ENCODE measurements at places on chromosomes 2 and 18.
A peak's percentile ranks its signal among the peaks of the same experiment; 100 is the strongest.

GRCh38 chr2:19888831-19889230, 13.0 kb downstream of the TTC32 start:
- DNase-seq = no peak

- no peak for DNase-seq
These were observed 38.2 kb upstream of the MGAT4A start for GRCh38 chr2:98769114-98769476.

GRCh38 chr18:6055711-6056110, 160.4 kb upstream of the TMEM200C start:
- no peak for DNase-seq

GRCh38 chr18:3071676-3072075, 58.7 kb upstream of the LPIN2 start:
- DNase-seq = no peak

DNA sequence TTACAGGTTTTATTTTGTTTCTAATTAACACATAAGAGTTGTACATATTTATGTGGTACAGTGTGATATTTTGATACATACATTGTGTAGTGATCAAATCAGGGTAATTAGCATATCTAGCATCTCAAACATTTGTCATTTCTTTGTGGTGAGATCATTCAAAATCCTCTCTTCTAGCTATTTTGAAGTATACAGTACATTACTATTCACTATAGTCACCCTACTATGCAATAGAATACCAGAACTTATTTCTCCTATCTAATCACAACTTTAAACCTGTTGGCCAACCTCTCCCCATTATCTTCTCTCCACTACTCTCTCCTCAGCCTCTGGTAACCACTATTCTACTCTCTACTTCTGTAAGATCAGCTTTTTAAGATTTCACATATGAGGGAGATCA, 325.8 kb downstream of the CYP26B1 start:
- DNase-seq = no peak

GRCh38 chr2:10170256-10170655, 47.7 kb downstream of the RRM2 start:
- DNase-seq = no peak

DNA sequence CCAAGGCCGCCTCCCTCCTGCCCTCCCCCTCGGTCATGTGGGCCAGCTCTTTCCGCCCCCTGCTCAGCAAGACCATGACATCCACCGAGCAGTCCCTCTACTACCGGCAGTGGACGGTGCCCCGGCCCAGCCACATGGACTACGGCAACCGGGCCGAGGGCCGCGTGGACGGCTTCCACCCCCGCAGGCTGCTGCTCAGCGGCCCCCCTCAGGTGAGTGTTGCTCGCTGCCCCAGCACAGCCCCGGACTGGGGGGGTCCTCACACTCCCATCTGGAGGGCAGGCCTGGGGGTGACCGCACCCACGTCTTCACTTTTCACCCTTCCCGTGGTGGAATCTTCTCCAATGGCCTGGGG, 51.3 kb downstream of the NTSR2 start:
- DNase-seq = no peak

- peak; percentile 27 for DNase-seq
These were observed 796 bp downstream of the MYO1B start for GRCh38 chr2:191245869-191246531.

DNA sequence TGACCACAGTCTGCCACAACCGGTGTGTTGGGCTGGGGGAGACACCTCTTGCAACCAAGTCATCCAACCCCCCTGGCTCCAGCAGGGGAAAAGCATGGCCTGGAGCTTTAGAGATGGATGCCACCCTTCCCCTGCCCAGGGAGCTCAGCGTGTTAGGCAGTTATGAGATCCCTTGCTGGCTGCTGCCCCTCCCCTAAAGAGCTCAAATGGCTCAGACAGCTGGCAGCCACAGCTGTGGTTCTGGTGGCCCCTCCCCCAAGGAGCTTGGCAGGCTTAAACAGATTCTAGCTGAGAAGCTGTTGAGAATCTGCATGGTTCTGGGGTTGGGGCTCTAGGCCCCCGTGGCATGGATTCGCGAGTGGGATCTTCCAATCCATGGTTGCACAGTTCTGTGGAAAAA, 64.7 kb downstream of the TEX51 start:
- no peak for DNase-seq

DNA sequence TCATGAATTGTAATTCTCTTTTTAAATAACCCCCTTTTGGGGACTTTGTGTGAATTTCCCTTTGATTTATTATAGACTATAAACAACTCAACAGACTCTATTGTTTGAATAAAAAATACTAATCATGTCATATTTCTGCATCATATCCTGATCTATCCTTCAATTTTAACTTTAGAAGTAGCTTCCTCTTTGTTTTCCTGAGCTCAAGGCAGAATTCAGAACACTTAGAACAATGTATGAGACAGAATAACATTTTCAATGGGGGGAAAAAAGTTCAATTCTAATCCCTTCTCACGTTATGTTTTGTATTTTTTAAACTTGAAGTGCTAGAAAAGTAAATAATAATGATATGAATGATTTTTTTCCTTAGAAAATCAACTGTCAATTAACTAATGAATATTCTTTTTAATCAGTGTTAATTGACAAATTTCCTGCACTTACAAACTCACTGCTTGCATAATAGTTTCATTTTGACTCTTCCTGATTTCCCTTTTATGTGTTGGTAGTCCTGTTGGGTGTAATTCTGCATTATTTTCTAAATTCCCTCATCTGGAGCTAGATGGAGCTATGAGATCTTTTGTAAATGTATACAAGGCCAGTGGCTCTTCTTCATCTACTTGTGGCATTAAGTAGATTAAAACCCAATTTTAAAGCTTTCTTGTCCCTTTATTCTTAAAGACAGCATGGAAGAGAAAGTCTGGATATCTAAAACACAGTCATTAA, 326.1 kb downstream of the PARD3B start:
- no peak for DNase-seq

- no peak for DNase-seq
These were observed 77.6 kb upstream of the FOXI3 start for GRCh38 chr2:88530081-88530480.

- no peak for DNase-seq
These were observed 8.0 kb downstream of the PKDCC start for GRCh38 chr2:42055573-42056514.

DNA sequence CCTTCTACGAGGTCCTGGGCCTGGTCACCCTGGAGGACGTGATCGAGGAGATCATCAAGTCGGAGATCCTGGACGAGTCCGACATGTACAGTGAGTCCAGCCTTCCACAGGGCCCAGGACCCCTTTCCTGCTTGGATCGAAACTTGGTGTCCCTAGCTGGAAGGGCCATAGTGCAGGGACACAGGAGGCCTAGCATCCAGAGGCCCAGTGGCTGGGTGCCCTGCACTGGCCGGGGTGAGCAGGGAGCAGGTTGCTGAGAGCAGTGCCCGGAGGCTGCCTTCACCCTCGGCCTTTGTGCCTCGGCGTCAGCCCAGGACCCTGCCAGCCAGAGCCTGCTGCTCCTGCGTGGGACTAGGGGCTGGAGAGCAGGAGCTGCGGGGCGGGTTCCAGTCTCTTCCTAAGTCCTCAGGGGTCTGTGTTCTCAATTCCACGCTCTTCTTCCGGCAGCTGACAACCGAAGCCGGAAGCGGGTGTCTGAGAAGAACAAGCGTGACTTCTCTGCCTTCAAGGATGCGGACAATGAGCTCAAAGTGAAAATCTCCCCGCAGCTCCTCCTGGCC, 18.9 kb upstream of the CNNM3 start:
- no peak for DNase-seq

DNA sequence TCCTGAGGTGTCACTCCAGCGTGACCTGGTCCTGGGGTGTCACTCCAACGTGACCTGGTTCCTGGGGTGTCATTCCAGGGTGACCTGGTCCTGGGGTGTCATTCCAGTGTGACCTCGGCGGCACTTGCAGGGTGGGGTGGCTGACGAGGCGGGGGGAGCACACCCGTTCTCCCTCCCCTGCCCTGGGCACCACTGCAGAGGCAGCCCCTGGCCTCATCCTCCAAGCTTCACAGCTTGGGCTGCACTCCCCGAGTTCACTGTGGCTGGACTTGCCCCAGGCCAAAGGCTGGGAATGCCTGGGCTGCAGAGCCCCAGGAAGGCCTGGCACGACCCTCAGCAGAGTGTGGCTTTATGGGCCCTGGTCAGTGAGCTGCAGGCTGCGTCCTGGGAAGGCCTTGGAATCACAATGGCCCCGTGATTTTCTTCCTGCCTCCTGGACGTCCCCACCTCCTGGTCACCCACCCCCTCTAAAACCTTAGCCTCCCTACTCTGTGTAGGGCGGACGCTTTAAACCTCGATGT, 88.3 kb downstream of the NFATC1 start:
- peak; percentile 10 for DNase-seq

GRCh38 chr2:214180071-214180470, 230.8 kb upstream of the VWC2L start:
- no peak for DNase-seq

- DNase-seq = no peak
These were observed 97.9 kb downstream of the ATAD2B start for GRCh38 chr2:23828986-23829385.

GRCh38 chr2:25567406-25567805, 106.0 kb downstream of the DTNB start:
- DNase-seq = no peak

- DNase-seq = no peak
These were observed 8.3 kb downstream of the MOCOS start for GRCh38 chr18:36195427-36196122.

DNA sequence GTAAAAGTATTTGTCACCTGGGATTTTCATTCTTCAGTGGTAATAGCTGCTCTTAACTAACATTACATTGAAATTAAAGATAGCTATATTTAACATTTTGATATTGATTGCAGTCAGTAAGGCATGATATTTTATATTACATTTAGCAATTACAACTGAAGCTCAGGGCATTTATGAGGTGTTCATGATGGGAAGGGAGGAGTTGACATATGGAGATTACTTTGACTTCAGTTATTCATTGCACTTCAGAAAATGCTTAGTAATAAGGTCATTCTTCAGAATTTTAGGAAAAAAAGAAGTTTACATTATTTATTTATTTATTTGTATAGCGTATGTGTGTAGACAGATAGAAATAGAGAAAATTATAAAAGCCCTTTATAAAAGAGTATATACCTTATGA, 352.0 kb downstream of the GALNT13 start:
- no peak for DNase-seq

DNA sequence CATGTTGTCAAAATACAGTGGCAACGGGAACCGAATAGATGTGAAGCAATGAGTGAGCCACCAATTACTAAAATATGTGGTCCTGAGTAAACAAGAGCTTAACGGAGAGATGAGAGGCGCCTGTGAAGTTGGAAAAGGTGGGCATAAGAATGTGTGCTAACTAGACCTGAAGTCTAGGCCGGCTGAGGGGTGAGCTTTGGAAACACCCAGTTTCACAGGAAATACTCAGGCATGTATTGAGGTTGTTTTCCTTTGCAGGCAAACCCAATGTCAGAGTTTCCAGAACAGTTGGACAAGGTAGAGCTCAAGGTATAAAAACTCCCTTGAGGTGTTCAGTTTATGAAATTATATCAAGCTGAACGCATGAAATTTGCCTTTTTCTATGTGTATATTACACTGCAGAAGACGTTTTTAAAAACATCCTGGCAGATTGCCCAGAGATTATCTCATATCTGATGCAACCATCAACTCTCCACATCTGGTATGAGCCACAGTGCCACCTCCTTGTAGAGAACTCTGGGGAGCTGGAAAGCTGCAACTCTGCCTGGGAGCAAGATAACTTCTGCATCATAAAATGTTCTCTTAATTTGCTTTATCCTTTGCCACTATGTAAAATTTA, 3.9 kb upstream of the WDSUB1 start:
- no peak for DNase-seq

GRCh38 chr2:114128263-114128662, 238.4 kb downstream of the ACTR3 start:
- DNase-seq = no peak

GRCh38 chr2:9306911-9307310, 100.3 kb downstream of the ASAP2 start:
- no peak for DNase-seq

Measured in activated CD8-positive, alpha-beta memory T cell treated with anti-CD3 and anti-CD28 coated beads, Interleukin-2, amount 50 U/mL, for 4 hours (primary cell).